Stimulated activated CD8-positive, alpha-beta memory T cell treated with anti-CD3 and anti-CD28 coated beads, Interleukin-4, amount 100 ng/mL, for 4 hours (primary cell): ENCODE measurements at places on chromosomes 7 and 10.

DNA sequence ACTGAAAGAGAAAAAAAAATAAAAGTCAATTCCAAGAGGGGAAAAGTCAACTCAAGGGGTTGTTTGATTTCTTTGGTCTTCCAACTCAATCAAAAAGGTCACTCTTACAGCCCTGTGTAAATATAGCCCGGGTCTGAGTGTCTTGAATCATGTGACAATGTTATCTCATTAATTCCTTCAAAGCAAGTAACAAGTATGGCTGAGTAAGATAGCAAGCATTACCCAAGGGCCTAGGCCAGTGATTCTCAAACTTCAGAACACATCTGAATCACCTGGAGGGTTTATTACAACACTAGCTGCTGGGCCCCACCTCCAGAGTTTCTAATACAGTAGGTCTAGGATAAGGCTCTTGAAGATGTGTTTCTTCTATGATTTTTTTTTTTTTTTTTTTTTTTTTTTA, 125.0 kb downstream of the PRLHR start:
- no peak for DNase-seq

DNA sequence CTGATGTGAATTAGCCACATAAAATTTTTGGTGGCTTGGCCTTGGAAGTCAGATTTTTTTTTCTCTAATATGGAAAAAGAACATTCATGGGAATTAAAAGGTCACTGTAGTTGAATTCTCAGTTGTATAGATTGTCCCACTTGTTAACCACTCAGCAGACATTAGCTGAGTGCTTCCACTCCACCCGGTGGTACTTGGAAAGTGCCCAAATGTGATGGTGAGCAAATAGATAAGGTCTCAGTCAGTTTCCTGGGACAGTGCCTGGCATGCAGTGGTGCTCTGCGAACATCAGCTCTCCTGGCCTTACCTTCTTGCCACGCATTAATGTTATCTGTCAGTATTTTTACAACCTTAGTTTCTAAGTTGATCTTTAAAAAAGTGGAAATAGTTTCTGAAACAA, 1.4 kb downstream of the ATP5F1C start:
- no peak for DNase-seq

GRCh38 chr7:129126314-129126713, 18.2 kb upstream of the TSPAN33 start:
- DNase-seq = no peak

- no peak for DNase-seq
Measured at GRCh38 chr10:28470873-28471651, 61.9 kb upstream of the WAC start.

DNA sequence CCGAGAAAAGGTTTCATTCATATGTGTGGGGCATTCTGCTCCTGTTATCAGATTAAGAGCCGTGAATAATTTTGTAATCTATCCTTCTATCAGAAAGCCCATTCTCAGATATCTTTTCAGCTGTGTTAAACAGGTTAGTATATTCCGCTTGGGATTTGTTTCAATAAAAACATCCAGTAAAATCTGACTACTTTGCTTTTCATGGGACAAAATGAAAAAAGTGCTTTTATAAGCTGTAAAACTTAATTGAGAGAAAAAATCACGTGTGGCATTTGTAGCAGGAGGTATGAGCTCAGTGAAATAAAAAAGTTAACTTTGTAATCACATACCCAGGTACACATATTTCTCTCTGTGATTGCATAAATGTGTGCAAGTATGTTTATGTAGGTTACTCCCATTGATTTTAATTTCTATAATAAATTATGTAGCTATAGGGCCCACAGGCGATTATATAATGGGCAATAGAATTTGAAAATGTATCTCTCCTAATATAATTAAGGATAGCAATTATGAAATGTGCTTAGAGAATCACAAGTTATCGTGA, 3.9 kb downstream of the MET start:
- DNase-seq = no peak

DNA sequence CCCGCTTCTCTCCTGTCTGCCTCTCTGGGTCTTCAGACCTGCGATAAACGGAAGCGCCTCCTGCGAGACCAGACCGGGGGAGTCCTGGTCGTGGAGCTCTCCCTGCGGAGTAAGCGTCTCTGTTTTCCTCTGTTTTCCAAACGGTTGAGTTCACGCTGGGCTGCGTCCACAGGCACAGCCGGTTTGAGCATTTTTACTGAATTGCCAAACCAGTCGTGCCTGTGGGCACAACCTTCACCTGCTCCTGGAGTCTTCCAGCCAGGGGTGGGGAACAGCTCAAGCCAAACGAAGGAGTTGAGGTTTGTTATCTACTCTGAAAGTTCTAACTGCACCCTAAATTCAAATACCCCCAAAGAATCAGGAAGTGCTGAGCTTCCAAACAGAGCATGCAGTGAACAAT, 16.3 kb downstream of the TECTB start:
- DNase-seq = no peak

DNA sequence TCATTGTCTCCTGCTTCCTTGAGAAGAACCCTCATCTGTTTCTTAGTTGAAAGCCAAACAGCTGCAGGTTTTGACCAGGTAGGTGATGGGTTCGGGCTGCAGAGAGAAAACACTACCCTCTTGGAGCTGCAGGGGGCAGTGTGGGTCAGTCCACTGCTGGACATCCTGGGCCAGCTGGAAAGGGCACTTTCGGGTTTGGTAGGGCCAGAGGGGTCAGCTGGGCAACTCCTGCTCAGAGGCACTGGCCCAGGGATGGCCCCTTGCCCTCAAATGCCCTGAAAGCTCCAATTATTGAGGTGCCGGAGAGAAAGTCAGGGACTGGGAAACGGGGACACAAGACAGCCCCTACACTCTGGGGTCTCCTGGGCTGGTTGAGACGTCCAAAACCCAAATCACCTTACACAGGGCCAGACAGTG, 90.7 kb downstream of the MKI67 start:
- peak; percentile 54 for DNase-seq

DNA sequence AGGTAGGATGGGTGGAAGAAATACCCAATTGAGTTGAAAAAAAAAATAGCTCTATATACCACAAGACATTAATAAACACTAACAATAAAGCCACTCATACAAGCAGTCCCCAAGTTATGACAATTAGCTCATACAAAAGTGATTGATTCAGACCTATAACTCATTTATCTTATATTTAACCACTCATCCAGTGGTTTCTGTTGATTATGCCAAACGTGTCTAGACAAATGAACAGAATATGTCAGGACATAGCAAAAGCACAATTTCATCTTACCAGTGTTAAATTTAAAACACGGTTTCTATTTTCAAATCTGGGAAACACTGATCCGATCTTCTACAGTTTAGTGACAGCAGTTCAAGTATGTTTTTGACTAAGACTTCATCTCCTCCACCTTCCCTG, 17.0 kb downstream of the ABI1 start:
- DNase-seq = no peak

GRCh38 chr10:103812432-103812831, 42.9 kb downstream of the SH3PXD2A start:
- DNase-seq = no peak

DNA sequence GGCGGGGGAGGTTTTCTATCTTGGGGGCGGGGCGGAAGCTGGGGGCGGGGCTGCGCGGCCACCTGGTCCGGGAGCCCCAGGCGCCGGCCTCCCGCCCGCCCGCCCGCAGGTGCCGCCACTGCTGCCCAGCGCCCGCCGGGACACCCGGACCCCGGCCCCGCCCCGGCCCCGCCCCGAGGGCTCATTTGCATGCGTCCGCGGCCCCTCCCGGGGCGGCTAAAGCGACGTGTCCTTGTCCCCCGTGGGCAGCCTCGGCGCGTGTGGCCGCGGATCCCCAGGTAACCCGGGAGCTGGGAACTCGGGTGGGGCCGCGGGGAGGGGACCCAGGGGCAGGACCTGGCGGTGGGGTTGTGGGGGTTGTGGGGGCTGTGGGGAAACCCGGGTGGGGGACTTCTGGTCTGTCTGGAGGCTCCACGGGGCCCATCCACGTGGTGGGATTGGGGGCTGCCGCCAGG, at the start of gene BHLHA15:
Gene BHLHA15, plus strand, starts transcription at position 219 of the 455 bp plus-strand sequence. CDS start 871 bp downstream, outside the sequence.
- no peak for DNase-seq

DNA sequence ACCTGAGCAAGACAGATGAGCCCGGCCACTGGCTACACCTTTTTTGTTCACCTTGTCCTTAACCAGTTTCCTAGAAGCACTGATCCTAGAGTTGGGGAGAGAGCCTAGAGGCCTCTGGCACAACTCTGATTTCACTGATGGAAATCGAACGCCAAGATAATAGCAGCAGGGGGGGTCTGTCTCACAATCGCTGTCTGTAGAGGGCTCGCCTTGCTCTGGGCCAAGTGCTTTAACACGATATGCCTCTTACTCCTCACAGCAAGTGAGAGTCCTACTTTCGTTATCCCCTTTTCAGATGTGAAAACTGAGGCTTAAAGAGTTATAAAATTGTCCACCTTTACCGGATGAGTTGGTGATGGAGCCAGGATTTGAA, 472 bp downstream of the RASSF4 start:
- no peak for DNase-seq

GRCh38 chr10:94757916-94758315, 4.6 kb upstream of the CYP2C19 start:
- no peak for DNase-seq

GRCh38 chr10:13560597-13560996, 26.2 kb upstream of the PRPF18 start:
- DNase-seq = no peak

DNA sequence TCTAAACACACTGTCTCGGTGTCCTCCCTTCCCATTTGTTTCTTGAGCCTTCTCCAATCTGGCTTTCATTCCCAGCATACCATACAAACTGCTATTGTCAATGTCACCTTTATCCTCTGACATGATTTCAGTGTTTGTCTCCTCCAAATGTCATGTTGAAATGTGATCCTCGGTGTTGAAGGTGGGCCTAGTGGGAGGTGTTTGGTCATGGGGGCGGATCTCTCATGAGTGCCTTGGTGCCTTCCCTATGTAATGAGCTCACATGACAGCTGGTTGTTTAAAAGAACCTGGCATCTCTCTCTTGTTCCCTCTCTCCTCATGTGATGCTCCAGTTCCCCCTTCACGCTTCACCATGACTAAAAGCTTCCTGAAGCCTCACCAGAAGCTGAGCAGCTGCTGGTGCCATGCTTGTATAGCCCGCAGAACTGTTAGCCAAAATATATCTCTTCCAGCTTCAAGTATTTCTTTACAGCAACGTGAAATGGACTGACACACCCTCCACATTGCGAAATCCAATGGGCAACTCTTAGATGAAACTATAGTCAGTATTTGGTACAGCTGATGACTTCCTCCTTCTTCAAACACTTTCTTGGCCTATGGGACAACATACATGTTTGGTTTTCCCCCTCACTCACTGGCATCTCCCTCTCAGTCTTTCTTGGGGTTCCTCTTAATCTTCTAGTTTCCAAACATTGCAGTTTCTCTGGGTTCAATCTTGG, 27.8 kb downstream of the RNLS start:
- no peak for DNase-seq

GRCh38 chr7:24339575-24339974, 55.6 kb downstream of the NPY start:
- DNase-seq = no peak

- no peak for DNase-seq
Measured at GRCh38 chr10:27741173-27742091, 4.2 kb downstream of the MKX start.

DNA sequence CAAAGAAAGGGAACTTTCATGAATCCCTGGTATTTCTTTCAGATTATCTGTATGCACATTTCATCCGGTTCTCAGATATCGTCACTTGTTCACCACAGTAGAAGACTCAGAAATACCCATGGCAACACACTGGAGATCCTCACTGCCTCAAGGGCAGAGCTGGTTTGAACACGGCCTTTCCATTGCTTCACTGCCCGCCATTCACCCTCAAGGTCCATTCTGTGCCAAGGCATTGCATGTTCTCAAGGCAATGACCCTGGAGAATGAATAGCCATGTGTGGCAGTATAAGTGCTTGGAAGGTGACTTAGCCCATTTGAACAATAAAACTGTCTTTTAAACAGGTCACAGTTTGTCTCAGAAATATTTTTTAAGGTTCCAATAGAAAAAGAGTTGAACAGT, 606.5 kb downstream of the IPMK start:
- no peak for DNase-seq

- no peak for DNase-seq
Measured at GRCh38 chr10:13859979-13860654, 273.4 kb downstream of the PRPF18 start.

DNA sequence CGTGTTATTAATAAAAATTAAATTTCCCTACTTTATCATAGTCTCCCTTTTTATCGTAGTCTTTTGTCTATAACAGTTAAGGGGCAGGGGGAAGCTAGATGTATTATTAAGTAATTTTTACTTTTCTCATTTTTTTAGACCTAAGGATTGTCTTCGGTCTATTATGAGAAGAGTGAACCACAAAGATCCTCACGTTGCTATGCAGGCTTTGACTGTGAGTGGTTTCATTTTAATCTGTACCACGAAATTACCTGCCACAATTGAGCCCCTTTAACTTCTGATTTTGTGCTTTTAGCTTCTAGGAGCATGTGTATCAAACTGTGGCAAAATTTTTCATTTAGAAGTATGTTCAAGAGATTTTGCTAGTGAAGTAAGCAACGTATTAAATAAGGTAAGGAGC, 40.6 kb downstream of the STAM start:
- DNase-seq = no peak

DNA sequence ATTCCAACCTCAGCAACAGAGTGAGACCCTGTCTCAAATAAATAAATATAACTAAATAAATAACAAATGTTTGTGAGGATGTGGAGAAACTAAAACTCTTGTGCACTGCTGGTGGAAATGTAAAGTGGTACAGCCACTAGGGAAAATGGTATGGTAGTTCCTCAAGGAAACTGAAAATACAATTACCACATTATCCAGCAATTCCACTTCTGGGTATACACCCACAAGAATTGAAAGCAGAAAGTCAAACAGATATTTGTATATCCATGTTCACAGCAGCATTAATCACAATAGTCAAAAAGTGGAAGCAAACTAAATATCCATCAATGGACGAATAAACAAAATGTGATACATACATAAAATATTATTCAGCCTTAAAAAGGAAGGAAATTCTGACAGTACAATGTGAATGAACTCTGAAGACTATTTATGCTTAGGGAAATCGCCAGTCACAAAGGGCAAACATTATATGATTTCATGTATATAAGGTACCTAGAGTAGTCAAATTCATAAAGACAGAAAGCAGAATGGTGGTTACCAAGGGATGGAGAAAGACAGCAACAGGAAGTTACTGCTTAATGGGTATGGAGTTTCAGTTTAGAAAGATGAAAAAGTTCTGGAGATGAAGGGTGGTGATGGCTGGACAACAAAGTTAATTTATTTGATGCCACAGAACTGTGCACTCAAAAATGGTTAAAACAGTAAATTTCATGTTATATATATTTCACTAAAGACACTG, 9.8 kb downstream of the ARHGAP12 start:
- DNase-seq = no peak
